ENCODE measurements at places on chromosomes 2 and 18. TPM values are rescaled to one million over a fixed set of nuclear protein-coding genes. Genes with fewer than 3 reads are reported as not detected.

The DOK1 gene
- polyA plus RNA-seq, result not detected

The ELOA2 gene
- polyA plus RNA-seq, result not detected

The MYCN gene
- polyA plus RNA-seq, result 28.8 TPM

The STARD6 gene
- not detected for polyA plus RNA-seq

The BABAM2 gene
- 72.6 TPM for polyA plus RNA-seq

The FAM228A gene
- polyA plus RNA-seq, result 2.6 TPM

The TIMM21 gene
- polyA plus RNA-seq, result 227 TPM

The CFAP65 gene
- polyA plus RNA-seq, result 2.5 TPM

The DSG2 gene
- not detected for polyA plus RNA-seq

The RAB31 gene
- polyA plus RNA-seq, result 13.1 TPM

The TEKT4 gene
- polyA plus RNA-seq, result not detected

The GNAL gene
- 5.0 TPM for polyA plus RNA-seq

The RNU2-63P gene
- not detected for polyA plus RNA-seq

The AQP12B gene
- not detected for polyA plus RNA-seq

The ACVR1 gene
- polyA plus RNA-seq, result 7.6 TPM

The RIT2 gene
- polyA plus RNA-seq, result 15.9 TPM

The LRRC30 gene
- not detected for polyA plus RNA-seq

The ARHGAP25 gene
- 1.6 TPM for polyA plus RNA-seq

The DGKD gene
- polyA plus RNA-seq, result 2.3 TPM

The POTEJ gene
- not detected for polyA plus RNA-seq

The COL4A4 gene
- 0.67 TPM for polyA plus RNA-seq

The HRH4 gene
- polyA plus RNA-seq, result not detected

The OSR1 gene
- not detected for polyA plus RNA-seq

The MOCOS gene
- polyA plus RNA-seq, result not detected

The HES6 gene
- polyA plus RNA-seq, result 0.26 TPM

The GAREM2 gene
- 1.6 TPM for polyA plus RNA-seq

The HOXD11 gene
- polyA plus RNA-seq, result not detected

The EPHA4 gene
- polyA plus RNA-seq, result 140 TPM

The LHCGR gene
- polyA plus RNA-seq, result not detected

The ABCG8 gene
- not detected for polyA plus RNA-seq

The CDKL4 gene
- 2.8 TPM for polyA plus RNA-seq

The NPPC gene
- polyA plus RNA-seq, result 86.3 TPM

The FKBP1B gene
- 4.2 TPM for polyA plus RNA-seq

The CCDC74B gene
- 0.92 TPM for polyA plus RNA-seq

The PDE11A gene
- not detected for polyA plus RNA-seq

The INHBB gene
- polyA plus RNA-seq, result 8.0 TPM

The TBR1 gene
- polyA plus RNA-seq, result not detected

The SLC9A4 gene
- polyA plus RNA-seq, result 0.15 TPM

The RAB11FIP5 gene
- polyA plus RNA-seq, result 15.6 TPM

The RAB27B gene
- 6.7 TPM for polyA plus RNA-seq

The RESP18 gene
- 6.5 TPM for polyA plus RNA-seq

The NXPH2 gene
- 1.5 TPM for polyA plus RNA-seq

The DNAH6 gene
- not detected for polyA plus RNA-seq

The IL36A gene
- not detected for polyA plus RNA-seq

The AQP4 gene
- 71.7 TPM for polyA plus RNA-seq

The COA5 gene
- polyA plus RNA-seq, result 85.4 TPM

The STON1 gene
- 5.3 TPM for polyA plus RNA-seq

The IL1RN gene
- polyA plus RNA-seq, result not detected

The LRP2 gene
- 0.03 TPM for polyA plus RNA-seq

The LRATD1 gene
- 1.2 TPM for polyA plus RNA-seq

The C2orf66 gene
- polyA plus RNA-seq, result not detected
